ENCODE measurements at places on chromosomes 4 and X.

- no peak for DNase-seq
Measured at GRCh38 chr4:133869486-133869885, 332.1 kb downstream of the PABPC4L start.

DNA sequence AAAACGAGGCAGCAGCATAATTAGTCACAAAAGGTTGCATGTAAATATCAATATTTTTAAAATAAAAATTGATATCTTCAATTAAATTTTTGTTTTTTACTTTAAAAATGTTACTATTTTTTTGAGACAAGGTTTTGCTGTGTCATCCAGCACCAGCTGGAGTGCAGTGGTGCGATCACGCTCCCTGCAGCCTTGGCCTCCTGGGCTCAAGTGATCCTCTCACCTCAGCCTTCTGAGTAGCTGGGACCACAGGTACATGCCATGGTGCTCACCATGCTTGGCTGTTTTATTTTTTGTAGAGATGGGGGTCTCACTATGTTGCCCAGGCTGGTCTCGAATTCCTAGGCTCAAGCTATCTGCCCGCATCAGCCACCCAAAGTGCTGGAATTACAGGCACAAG lies 96.8 kb upstream of the FRAS1 start:
- DNase-seq: no peak

DNA sequence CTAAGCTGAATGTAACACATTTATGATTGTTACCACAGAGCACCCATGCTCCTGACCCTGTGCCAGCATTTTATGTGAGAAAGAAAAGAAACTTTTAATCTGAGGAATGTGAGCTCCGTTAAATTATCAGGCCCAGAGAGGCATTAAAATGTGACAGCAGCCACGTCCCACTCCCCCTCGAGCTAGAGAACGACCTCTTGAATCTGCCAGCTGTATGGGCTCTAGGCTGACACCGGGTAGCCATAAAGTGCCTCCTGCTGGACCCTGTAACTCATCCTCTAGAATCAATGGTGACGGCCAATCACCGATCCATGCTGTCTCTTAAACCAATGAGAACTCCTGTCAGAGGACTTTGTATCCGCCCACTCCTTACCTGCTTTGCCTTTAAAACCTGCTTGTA lies 110.2 kb upstream of the ADRA2C start:
- no peak for DNase-seq

DNA sequence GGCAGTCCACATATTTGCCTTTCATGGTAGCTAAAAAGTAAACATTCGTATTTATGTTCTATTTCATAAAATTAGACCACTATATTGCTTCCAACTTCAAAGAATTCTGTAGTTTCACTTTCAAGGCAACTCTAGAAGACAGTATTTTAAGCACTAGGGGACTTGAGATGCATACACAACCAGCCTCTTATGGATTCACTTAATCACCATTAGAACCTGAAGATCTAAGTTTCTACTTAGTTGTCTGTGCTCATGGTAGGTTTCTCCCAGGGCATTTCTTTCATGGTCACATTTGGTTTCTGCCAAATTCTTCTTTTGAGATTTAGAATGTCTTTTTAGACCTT lies 209.9 kb upstream of the HCCS start:
- no peak for DNase-seq

DNA sequence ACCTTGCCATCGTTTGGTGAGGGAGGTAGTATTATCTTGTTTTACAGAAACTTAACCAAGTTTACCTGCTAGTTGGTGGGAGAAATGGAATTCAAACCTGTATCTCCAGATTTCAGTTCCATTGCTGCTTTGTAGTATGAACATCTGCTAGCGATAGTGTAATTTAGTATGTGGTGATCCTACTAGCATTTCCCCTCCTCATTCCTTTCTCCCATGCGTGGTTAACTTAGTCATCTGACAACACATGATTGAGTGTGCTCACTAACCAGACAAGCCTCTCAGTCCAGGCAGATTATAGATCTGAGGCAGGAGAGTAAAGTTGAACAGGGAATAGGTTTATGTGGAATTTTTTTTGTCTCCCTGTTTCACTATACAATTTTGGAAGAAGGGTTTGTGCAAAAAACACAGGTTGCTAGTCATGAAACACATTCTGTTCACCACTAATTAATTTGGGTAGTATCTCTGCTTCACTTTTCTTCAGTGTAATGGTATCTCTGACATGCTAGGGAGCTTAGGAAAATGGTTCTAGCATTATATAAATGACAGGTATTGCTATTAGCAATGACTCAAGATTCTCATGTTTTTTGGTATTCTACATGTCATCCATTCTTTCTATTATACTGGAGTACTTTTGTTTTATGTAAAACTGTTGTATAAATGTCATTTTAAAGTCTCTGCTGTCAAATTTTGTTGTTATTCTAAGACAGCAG lies 21.7 kb downstream of the RBPJ start:
- DNase-seq: no peak

DNA sequence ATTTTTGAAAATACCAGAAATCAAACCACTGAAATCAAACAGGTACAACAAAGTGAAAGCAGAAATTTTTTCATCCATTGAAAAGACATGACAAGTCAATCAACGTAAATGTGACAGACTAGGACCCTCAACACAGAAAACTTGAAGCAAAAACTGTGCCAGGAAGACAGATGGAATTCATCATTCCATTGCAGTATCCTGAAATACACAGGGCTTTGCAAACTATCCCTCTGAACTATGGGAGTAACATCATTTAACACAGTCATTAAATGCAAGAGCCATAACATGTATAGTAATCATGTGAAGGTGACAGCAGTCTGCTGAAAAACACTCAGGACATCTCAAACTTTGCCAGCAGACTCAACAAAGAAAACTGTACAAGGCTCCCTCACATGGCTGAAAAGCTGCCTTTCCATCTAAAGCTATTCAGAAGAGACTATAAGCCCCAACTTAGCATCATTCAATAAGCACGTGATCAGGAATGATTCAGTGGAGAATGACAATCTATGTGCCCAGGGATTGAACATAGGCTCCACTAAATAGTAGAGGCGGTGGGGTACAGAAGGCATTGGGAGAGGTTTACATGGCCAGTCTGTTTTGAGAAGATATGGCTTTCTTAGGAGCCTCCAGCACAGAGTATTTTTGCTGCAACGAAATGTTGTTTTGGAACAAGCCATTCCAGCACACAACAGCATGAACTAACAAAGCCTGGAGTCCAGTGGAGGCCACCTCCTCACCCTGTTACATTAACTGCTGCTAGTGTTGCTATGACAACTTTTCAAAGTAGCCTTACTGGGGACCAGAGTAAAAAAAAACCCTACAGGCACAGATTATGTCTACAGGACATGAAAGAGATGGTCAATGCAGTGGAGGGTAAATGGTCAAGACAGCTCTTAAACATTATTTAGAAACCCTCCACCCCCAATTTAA lies 274.5 kb upstream of the NOCT start:
- no peak for DNase-seq

DNA sequence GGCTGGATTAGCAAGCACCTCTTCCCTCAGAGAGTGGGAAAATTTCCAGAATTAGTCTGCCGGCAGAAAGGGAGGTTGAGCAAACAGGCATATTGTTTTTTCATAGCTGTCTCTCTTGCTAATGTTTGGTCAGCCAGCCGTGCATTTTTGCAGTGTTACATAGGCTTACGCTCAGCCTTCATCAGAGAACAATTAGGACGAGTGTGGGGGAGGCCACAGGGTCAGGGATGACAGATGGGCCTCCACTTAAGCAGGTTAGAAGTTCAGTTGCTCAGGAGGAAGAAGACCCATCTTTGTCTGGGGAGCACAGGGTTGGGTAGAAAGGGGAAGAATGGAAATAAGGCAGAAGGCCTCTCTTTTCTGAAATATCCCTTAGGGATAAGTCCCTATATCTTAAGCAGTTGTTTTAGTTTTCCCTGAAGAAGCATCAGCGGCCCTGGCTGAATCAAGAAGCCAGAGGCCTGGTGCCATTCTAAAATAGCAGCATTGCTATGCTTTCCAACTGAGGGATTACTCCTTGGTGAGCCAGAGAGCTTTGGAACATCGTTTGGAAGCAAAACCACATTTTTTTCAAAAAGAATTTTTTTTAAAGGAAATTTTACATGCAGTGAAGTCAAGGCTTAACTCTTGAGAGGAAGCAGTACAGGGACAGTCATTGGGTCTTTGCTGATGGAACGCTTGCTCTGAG lies 118.8 kb downstream of the SMIM20 start:
- DNase-seq: no peak

DNA sequence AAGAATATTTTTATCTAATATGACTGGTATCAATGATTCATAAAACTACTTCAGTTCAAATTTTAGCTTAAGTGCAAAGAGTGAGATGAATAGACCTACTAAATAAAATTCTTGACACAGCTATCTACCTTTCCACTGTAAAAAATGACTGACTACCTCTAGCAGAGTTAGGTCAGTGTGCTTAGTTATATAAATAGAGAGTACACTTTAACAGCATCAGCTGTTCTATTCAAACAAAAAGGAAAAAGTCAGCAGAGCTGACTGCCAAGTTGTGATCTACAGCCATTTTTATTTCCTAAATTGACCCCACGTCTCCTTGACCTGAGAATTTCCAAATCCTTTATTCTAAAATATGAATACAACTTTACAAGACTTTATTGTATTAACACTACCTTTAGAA lies 262.4 kb downstream of the CAMK2D start:
- no peak for DNase-seq
